ENCODE measurements at places on chromosomes 2 and 18. TPM values are rescaled to one million over a fixed set of nuclear protein-coding genes. Genes with fewer than 3 reads are reported as not detected.

GRCh38 chr18:8005870-8006569 is 438.9 kb downstream of the PTPRM start:
- no peak for DNase-seq

- peak; percentile 29 for DNase-seq
Observed at GRCh38 chr18:80171054-80171872, 62.2 kb downstream of the ADNP2 start.

DNA sequence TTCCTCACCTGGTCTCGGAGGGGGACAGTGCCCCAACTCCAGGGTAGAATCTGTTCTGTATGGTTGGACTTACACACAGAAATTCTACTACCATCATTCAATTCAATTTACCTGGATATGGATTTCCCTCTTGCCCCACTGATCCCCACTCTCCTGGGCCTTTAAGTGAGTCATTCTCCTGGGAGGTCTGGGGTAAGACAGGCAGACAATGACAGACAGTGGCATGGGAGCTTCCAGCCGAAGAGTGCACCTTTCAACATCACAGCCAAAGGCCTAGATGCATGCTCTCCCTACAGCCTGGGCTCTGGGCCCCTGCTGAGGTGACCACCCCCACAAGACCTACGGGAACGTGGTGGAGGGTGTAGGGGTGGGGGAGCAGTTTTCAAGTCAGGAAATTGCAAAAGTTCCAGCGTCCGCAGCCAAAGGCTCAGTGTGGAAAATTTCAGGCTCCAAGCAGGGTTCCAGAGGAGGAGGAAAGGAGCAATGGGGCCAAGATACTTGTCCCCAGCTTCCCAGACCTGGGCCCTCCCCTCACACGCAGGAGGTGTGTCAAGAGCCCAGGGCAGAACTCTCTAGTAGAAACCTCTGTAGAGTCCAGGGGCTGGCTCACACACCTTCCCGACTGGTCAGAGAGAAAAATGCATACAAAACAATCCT is 296.4 kb downstream of the CYP26B1 start:
- no peak for DNase-seq

Gene MALL
- 136 TPM for total RNA-seq

- DNase-seq, result no peak
Observed at GRCh38 chr18:34742891-34743341, 32.8 kb downstream of the DTNA start.

DNA sequence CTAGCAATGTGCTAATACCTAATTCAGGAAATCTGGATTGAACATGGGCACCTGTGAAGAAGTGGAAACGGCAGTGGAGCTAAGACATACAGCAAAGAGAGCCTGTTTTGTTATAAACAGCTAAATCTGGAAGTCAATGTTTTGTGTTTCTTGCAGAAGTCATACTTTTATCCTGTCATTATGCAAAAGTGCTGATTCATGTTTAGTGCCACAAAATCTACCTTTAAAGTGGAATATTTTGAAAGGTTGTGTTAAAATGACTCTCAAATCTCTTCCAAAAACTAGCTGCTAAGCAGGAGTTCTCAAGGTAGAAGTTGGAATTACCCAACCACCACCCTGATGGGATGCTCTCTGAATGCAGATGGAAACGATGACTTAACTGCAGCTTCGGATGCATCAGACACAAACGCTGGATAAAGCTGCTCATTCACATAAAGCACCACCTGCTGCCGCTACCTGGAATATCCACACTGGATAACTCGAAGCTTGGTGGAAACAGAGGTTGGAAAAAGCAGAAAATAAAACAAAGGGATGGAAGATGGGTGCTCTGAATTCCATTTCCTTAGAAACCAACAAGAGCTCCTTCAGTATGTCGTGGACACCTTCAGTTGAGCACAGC is 132.6 kb upstream of the ZNF236 start:
- DNase-seq, result no peak

GRCh38 chr2:47028171-47028570 is 112.6 kb upstream of the MCFD2 start:
- DNase-seq, result no peak

- DNase-seq, result no peak
Observed at GRCh38 chr18:49907346-49907929, 94.1 kb upstream of the ACAA2 start.

DNA sequence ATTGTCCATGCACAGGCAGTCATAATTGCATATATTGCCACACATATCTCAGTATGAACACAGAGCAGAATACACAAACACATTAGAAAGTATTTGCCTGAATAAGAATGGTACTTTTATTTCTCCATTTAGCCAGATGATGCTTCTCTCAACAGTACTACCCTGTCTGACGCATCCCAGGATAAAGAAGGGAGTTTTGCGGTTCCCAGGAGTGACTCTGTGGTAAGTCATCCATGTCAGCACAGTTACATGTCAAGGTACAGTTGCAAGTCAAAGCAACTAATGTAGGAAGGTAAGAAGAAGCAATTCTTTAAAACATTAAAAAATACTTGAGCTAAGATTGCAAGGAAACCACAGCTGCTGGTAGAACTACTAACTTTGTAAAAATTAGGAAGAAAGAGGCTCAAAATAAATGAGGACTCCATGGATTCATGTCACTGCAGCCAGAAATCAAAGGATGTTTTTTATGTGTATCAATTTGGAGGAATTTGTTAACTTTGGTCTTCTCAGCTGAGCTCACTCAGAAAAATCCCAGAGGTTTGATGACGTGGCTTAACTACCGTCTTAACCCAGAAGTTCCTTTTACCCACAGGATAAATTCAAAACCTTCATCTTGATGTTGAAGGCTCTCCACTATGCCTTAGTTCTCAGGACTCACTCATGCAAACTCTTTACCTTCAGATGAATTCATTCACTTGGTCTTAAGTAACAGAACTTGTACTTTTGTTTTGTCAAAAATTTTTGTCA is 130.3 kb downstream of the ARHGAP28 start:
- DNase-seq, result peak; percentile 15

Gene EPAS1
- total RNA-seq, result 77.0 TPM

DNA sequence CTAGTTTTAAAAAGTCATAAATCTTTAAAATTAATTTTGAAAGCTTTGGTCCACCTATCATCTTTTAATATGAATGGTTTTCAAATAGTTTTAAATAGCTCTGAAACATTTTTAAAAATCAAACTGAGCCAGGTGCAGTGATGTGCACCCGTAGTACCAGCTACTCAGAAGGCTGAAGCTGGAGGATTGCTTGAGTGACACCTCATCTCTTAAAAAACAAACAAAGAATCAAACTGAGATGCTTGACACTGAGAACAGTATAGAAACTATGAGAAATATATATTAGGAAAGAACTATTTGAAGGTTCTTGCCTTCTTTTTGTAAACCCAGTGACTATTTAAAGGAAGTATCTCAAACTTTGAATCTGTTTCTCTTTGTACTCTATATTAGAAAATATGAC is 67.4 kb downstream of the BARD1 start:
- DNase-seq, result no peak

DNA sequence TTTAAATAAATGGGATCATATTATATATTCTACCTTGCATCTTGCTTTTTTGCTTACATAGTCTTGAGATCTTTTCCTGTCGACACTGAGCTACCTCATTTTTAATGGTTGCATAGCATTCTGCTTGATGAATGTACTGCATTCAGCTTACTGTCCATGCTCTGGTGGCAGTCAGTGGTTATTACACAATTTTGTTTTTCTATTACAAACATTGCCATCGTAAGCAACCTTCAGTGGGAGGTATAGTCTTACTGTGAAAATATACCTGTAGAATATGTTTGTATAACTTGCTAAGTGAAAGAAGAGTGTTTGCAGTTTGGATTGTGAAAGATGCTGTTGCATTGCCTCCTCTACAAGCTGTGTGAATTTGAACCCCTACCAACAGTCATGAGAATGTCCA is 43.4 kb downstream of the UBXN4 start:
- peak; percentile 18 for DNase-seq

Gene KLHL30
- total RNA-seq, result not detected

- no peak for DNase-seq
Observed at GRCh38 chr2:219560037-219560892, 11.1 kb downstream of the OBSL1 start.

- no peak for DNase-seq
Observed at GRCh38 chr18:74477771-74478170, 18.4 kb upstream of the CNDP2 start.

- peak; percentile 73 for DNase-seq
Observed at GRCh38 chr18:65725251-65726050, 25.4 kb upstream of the CDH7 start.

GRCh38 chr18:3074087-3074486 is 61.1 kb upstream of the LPIN2 start:
- DNase-seq, result no peak

Gene SCN1A
- not detected for total RNA-seq

GRCh38 chr2:189254268-189254883 is 74.8 kb upstream of the COL5A2 start:
- DNase-seq, result peak; percentile 39

DNA sequence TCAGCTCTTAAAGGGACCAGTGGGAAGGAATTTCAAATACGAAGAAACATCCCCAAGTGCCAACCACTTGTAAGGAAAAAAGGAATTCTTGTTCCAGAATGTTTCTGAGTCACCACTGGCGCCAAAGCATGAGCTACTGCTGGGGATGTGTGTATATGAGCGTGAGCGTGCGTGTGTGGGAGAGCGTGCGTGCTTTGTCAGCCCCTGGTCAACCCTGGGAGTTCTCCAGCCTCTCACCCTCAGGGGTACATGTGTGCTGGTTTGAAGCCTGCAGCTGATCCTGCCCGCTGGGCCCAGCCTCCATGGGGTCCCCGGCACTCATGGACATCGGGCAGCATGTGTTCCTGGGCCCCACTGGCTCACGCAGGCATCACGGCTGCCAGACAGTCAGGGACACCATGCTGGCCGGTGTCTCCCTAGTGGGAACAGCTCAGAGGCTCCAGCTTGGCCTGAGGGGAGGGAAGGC is 17.1 kb downstream of the HS6ST1 start:
- no peak for DNase-seq

DNA sequence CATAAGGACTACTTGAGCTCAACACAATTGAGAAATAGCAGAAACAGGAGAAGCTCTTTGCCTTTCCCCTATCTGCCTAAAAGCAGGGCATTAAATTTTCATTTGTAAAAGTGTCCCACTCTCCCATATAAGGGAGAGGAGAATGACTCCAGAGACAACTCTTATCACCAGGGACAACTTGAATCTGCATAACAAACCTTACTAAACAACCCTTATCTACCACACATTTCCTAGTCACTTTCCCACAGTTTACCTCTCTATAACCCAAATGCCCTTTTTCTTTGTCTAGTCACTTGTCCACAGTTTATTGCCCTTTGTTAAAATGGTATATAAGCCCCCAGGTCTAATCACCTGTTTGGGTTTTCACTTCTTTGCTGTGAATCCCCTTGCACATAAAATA is 37.5 kb upstream of the PPM1B start:
- no peak for DNase-seq

Gene MYL12B
- 308 TPM for total RNA-seq

- no peak for DNase-seq
Observed at GRCh38 chr2:30326497-30326896, 95.2 kb downstream of the LBH start.

Gene MAPRE3
- total RNA-seq, result 15.6 TPM

Gene CYBRD1
- 1.7 TPM for total RNA-seq

GRCh38 chr18:30486856-30487255 is 555.7 kb downstream of the DSC3 start:
- DNase-seq, result peak; percentile 33

DNA sequence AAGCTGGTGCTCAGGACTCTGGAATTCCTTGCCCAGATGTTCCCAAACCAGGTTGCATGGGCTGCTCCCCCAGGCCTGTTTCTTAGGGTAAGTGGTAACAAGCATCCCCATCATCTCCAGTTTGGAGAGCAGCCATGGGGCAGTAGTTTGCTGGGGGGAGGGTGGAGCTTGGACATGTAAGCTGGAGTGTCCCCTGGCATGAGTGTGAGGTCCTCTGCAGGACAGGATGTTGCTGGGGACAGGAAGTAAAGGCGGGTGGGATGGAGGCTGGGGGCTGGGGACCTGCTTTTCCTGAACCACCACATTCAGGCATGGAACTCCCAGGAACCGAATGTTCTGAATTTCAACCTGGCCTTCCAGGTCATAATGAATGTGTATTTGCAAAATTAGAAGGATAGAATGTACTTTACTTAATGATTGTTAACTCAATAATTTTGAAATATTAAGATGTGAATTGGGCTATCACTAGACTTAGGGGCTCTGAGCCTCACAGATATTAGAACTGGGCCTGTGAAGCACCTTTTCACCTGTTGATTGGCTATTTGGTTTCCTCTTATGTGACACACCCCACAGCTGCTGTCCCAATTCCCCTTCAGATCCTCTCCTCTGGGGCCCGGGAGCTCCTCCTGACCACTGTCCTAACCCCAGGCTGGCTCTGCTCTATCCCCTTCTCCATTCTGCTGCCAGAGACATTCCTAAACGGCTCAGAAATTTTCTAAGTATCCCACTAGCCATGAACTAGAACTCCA is 66.4 kb upstream of the EPAS1 start:
- no peak for DNase-seq

Gene BOLL
- total RNA-seq, result not detected

DNA sequence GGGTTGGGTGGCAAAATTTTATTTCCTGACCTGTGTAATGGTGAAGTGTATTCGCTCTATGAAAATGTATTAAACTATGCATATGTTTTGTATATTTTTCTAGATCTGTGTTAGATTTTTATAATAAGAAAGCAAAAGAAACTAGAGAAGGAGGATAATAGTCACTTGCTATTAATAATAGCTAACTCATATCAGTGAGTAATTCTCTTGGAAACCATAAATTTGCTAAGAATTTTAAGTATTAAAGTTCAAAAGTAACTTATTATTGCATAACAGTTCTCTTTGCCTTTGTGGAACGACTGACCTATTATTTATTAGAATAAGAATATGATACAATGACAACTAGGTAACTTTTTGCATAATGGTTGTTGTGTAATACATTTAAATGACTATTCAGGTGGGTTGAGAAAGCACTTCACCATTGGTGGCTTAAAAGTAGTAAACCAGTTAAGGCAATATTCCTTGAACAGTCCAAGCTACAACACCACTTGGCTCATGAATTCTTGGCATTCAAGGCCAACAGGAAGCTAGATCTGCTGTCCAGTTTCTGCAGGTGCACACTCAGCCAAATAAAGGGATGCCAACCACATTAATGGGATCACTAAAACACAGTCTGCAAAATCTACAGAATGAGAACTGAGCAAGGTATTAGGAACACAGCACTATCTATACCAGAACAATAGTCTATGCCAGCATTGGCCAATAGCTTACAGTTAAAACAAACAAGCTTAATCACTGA is 921.3 kb downstream of the CPS1 start:
- no peak for DNase-seq

Gene IFIH1
- total RNA-seq, result 7.8 TPM

DNA sequence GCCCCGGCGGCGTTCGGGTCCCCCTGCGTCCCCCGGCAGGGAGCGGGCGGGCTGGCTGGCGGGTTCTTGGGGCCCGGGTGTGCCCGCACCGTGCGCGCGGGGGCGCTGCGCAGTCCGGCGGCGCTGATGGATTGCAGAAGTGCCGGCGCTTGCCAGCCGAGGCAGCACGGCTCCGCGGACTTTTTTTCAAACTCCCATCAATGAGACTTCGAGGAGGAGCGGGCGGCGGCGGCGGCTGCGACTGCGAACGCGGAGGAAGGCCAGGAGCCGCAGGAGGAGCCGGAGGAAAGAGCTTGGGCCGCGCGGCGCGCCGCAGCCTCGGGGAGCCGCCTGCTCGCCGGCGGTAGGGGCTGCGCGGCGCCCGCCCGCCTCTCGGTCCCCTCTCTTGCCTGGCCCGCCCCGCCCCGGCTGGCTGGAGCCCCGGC is at the start of gene GLI2:
GLI2 (plus strand) TSS at position 123 of the 425 bp plus-strand sequence. CDS start 61,453 bp downstream, outside the sequence.
- DNase-seq, result peak; percentile 82

Data from PC-3 (cell line).